ENCODE measurements at places on chromosomes 2 and 18.
A peak's percentile ranks its signal among the peaks of the same experiment; 100 is the strongest.

DNA sequence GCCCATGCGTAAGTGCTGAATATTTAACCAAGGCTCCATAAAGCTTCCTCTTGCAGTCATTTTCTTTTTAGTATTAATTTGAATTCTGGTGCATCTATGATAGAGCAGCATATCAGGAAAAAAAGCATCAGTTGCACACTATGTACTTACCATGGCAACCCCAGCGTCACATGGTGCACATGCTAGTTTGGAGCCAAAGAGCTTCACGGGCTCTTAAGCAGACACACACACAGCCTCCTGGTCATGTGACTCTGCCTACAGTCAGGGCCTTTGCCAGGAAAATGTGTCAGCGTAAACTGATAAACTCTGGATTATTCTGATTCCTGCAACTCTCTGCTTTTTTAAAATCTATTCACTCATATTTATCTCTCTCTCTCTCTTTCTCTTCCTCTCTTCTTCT, 30.2 kb downstream of the NYAP2 start:
- DNase-seq: peak; percentile 97

GRCh38 chr2:152418688-152419087, 83.7 kb downstream of the FMNL2 start:
- DNase-seq: no peak

DNA sequence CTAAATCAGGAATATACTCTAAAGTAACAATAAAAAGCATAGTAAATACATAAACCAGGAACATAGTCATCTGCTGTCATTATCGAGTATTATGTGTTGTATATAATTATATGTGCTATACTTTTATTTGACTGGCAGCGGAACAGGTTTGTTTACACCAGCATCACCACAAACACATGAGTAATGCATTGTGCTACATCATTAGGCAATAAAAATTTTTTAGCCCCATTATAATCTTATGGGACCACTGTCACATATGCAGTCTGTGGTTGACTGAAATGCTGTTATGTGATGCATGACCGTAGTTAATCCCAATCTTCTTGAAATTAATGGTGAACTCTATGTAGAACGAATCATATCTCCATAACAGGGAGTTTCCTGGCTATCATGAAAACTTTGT, 136.7 kb upstream of the ZFP36L2 start:
- DNase-seq: no peak

DNA sequence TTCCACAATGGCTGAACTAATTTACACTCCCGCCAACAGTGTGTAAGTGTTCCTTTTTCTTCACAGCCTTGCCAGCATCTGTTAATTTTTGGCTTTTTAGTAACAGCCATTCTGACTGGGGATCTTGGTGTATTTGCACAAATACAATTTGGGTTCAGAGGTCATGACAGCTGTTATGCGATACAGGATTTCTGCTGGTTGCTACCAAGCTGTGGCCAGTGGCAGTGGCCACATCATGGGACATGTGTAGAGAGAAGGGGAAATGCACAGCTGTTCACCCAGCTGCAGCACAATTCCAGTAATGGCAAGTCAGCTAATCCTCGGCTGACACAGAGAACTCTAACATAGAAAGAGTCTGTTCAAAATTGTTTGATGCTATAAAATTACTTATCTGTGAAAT, 21.0 kb upstream of the SELENOI start:
- DNase-seq: no peak

DNA sequence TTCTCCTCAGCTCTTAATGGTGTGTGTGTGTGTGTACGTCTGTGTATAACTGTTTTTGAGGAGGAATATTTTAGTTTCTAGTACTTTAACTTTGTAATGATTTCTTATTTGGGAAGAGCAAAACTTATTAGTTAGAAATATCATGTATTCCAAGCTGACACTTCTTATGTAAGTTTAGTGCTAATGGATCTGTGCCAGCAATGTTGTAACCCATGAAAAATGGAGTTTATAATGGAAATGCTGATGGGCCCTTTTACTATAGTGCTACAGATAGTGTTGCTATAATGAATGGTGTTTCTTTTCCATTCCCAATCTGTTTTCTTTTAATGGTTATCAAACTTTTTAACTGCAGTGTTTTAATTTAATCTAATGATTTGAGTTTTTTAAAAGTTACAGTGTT, 49.8 kb upstream of the OTX1 start:
- DNase-seq: no peak

DNA sequence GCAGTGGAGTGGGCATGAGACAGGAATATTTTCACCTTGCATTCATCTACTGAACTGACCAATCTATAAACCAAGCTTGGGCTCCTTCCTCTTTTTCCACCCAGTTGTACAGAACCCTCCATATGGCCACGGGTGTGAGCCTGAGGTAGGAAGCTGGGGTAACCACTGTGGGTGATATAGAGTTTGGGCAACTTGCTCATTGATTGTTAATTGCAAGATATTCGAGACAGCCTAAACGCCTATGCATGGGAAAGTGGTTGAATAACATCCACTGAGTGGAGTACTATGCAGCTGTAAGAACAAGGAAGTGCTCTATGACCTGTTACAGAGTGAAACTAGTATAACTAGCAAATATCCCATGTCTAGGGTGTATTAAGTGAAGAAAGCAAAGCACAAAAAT, 7.3 kb upstream of the VAPA start:
- no peak for DNase-seq

GRCh38 chr2:128796321-128796720, 477.7 kb upstream of the HS6ST1 start:
- no peak for DNase-seq

DNA sequence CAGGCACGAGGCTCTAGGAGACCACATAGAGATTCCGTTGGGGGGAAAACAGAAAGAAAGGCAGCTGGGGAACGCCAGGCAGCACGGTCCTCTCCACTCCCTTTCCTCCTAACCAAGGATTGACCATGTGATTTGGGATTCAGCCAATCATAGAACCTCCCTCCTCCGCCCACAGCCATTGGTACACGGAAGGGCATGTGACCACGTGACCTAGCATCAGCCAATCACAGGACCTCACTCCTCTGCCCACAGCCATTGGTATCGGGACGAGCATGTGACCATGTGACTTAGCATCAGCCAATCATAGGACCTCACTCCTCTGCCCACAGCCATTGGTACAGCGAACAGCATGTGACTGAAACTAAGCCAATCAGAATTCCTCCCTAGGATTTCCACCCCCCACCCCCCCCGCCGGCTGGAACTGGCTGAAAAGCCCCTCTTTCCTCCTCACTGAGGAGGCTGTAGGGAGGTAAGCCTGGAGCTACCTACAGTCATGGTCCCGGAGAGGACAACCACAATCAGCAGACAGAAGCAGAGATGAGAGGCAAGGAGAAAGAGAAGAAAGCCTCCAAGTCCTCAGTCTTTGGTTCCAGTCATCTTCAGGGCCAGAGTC, 7.6 kb downstream of the SERPINE2 start:
- no peak for DNase-seq

- DNase-seq: no peak
These were observed 20.2 kb downstream of the CXCR2 start for GRCh38 chr2:218146056-218146455.

- no peak for DNase-seq
These were observed 72.8 kb downstream of the EMILIN2 start for GRCh38 chr18:2919600-2919999.

DNA sequence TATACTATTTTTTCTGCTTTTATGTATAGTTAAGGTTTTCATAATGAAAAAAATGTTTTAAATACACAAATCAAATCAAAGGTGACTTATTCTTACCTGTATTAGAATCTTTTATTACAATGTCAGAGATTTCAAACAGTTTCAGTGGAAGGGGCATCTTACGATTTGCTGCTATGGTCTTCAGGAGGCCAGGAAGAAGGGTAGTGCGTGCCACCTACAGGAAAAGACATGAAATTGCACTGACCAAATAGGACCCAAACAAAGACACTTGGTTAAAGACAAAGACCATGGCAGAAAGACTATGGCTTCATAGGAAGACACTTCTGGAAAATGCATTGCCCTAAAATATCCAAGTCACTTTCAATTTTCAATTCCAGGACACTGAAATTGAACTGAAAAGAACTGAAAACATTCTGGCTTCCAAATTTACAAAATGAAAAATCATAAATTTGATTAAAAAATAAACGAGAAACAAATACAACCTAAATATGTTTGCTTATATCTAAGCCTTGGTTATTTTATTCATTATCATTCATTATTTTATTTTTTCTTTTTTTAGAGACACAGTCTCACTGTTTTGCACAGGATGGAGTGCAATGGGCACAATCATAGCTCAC, 42.1 kb downstream of the FARSB start:
- DNase-seq: peak; percentile 73

DNA sequence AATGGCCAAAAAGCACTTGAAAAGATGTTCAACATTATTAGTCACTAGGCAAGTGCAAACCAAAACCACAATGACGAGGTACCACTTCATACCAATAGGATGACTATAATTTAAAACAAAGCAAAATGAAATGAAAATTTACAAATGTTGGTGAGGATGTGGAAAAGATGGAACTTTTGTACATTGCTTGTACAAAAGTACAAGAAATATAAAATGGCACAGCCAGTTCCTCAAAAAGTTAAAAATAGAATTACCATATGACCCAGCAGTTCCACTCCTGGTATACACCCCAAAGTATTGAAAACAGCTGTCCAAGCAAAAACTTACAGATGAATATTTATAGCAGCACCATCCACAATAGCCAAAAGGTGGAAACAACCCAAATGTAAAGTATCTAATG, 107.8 kb upstream of the XPO1 start:
- no peak for DNase-seq

DNA sequence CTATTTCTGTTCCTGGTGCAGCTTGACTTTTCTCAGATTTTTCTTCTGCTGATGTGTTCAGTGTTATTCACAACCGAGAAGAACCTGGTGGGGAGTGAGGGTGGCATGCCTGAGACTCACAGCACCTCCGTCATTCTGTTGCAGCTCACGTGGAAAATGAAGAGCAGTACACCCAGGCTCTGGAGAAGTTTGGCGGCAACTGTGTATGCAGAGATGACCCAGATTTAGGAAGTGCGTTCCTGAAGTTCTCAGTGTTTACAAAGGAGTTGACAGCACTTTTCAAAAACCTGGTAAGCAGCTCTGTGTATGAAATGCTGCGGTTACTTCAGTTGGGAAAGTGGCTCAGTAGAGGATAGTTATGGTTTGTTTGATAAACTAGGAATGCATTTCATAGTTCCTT, 90.5 kb downstream of the ASAP2 start:
- no peak for DNase-seq

GRCh38 chr2:81648806-81649205, 1344.3 kb upstream of the LRRTM1 start:
- no peak for DNase-seq

- DNase-seq: no peak
These were observed 7.7 kb downstream of the CCL20 start for GRCh38 chr2:227821043-227821942.

GRCh38 chr2:106953779-106954178, 67.8 kb upstream of the ST6GAL2 start:
- no peak for DNase-seq

DNA sequence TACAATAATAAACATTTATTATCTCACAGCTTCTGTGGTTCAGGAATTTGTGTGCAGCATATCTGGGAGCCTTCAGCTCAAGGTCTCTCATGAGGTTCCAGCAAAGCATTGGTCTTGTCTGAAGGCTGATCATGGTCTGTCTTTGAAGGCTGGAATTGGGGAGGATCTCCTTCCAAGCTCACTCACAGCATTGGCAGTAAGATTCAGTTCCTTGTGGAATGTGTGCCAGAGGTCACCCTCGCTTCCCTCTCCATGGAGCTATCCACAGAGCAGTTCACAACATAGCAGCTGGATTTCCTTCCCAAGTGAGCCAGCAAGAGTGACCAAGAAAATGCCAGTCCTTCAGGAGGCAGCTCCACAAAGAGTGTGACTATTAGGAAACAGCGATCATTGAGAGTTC, 202.2 kb upstream of the ST6GAL2 start:
- DNase-seq: no peak

- DNase-seq: no peak
These were observed 197.4 kb upstream of the NCKAP5 start for GRCh38 chr2:133765658-133766057.

DNA sequence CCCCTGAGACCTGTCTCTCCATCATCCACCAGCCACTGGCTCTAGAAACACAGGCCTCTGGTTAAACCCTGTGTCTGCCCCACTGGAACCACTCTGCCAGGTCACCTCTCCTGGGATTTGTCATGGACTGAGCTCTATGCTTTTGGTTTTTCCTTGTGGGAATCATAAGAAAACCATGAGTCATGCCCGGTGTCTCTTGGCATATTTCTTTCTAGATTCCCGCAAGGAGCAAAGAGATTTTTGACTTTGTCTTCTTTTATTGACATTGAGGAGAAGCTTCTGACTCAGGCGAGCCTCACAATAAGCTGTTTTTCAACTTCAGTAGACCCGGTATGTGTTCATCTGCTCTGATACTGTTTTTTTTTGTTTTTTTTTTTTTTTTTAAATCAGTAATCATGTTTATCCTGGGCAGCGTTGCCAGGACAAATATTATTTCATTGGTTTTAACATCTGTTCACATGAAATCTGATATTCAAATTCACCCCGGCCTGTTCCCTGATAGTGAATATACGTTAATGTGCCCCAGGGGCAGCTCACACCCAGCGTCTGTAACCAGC, 207.1 kb downstream of the ACKR3 start:
- peak; percentile 69 for DNase-seq

GRCh38 chr2:196415384-196415783, 224.1 kb upstream of the CCDC150 start:
- no peak for DNase-seq

DNA sequence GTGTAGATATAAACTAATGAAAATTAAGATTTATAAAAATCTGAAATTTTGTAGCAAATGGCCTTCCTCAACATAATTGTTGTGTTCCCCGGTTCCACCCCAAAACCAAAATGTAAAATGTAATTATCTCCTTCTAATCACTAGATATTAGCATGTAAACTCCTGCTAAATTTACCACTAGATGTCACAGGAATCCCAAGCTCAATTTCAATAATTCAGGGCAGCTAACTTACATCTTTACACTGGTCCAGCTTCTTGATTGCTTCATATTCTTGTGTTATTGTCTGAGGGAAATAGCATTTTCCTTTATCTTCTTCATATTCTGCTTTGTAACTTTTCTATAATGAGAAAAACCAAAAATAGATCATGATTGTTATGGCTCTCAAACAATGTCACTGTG, 42.6 kb downstream of the NEB start:
- DNase-seq: peak; percentile 2

GRCh38 chr2:156320486-156321098, 11.9 kb downstream of the NR4A2 start:
- no peak for DNase-seq

DNA sequence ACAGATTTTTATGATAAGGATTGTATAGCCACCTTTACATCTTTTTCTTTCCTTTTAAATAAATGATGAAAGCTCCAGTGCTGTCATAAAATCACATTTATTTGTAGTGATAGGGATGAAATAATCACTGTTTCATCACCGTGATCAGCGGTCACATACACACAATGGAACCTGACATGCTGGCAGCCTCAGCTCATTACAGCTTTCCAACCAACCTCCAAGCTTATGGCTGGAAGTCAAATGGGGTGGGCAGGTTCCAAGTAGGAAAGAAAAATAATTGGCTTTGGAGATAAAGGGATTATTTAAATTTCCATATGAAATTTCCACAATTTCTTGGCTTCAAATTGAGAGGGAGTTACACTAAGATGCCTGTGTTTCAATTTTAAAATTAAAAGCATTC, 251.3 kb downstream of the PLCL1 start:
- DNase-seq: no peak
